ENCODE measurements at places on chromosomes 2 and 18. TPM values are rescaled to one million over a fixed set of nuclear protein-coding genes. Genes with fewer than 3 reads are reported as not detected.

HRH4 gene
- total RNA-seq = not detected

CBLN2 gene
- total RNA-seq = not detected

- DNase-seq = no peak
Measured at GRCh38 chr2:191786694-191787093, 60.2 kb downstream of the CAVIN2 start.

C2orf92 gene
- 3.3 TPM for total RNA-seq

DNA sequence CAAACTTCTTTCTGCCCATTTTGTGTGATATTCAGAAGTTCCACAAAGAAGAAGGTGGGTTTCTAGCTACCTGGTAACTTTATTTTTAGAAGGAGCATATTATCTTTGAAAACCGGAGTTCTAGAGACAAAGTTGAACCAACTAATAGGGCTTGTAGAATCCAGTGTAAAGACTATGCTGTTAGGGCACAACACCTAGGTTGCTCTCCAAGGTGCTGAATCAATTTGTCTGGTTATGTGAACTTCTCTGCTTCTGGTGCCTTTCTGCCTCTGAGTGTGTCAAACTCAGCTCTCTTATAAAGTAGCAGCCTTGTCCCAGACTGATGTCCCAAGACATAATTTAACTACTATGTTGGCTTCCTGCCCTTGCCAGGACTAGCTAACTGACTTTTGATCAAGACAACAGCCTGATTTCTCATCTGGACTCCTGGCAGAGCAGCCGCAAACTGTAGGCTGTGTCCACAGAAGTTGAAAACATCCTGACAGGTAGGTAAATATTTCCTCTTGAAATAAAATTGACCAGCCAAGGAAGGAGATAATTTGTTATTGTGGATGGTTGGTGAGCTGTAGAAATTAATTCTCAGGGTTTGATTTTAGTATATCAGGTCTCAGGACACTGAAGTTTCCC is 119.4 kb downstream of the CYRIA start:
- peak; percentile 91 for DNase-seq

DNA sequence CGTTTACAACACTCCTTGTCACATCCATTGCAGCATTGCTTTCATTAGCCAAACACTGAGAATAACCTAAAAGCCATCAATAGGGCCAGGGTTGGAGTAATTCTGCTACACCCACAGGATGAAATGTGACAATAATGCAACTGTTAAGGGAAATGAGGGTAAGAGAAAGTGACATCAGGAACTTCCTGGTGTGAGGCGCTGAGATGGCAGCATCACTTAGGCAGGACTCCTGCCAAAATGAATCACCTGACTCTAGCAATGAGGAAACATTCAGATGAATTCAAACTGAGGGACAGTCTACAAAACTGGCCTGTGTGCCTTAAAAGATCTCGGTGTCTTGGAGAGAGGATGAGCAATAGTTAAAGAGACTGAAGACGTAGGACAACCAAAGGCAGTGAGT is 115.6 kb upstream of the AGAP1 start:
- DNase-seq = no peak

ZNF516 gene
- 83.3 TPM for total RNA-seq

MYO1B gene
- 88.0 TPM for total RNA-seq

Data from neural progenitor cell (in vitro differentiated cells).